ENCODE measurements at places on chromosomes 13 and 19.

- DNase-seq = no peak
Measured at GRCh38 chr19:3176715-3177501, 1.7 kb upstream of the S1PR4 start.

GRCh38 chr13:24692561-24692960 lies 12.4 kb downstream of the ATP12A start:
- no peak for DNase-seq

DNA sequence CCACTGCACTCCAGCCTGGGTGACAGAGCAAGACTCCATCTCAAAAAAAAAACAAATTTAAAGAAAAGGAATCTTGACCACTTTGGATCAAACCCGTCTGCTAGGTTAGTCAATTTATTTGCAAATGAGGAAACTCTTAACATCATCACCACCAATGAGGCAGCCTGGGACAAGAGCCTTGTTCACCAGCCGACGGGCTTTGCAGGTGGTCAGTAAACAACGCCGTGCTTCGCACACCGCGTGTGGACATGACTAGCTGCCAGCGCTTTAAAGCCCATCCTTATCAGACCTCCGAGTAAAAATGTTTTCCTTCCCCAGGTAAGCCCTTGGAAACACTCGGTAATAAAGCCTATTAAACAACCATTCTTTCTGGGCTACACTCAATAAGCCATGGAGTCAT lies 41.9 kb downstream of the INSR start:
- DNase-seq = no peak

DNA sequence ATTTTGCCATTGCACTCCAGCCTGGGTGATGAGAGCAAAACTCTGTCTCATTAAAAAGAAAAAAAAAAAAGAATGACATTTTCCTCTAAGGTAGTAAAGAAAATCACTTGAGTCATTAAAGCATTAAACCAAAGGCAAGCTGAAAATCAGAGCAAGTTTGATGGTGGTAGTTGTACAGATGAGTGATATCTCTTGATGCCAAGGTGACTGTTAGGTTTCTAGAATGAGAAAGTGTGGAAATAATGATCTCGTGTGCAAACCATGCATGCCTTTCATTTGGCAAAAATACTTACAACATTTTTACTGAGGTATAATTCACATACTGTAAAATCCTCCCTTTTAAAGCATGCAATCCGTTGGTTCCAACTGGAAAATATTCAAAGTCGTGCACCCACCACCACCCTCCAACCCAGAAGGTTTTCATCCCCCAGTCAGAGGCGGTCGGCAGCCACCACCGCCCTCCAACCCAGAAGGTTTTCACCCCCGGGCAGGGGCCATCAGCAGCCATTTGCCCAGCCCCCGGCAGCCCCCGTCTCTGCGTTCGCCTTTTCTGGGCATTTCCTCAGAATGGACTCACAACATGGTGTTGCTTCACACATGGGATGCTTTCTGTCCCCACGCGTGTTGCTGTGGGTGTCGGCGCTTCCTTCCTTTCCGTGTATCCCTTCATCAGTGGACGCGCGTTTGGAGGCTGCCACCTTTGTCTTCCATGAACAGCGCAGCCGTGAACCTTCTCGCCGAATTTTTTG lies 90.2 kb downstream of the ATP11A start:
- no peak for DNase-seq

GRCh38 chr13:114015111-114015968 lies 41.5 kb upstream of the C13orf46 start:
- no peak for DNase-seq

DNA sequence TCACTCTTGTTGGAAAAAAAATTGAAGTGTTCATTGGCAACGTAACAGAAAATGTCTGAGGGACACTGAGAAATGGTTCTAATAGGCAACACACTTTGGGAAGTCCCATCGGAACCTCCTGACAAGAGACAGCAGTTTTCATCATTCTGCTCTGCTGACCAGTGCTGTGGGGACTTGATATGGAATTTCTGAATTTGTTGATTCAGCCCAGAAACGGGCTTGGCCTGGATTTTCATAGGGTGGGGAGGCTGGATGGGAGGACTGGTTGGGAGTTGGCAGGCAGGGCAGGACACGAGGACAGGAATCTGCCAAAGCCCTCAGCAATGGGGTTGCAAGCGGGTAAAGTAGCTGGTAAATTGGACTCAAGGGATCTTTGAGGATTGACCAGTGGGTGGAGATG lies 96.5 kb downstream of the DCT start:
- DNase-seq = no peak

DNA sequence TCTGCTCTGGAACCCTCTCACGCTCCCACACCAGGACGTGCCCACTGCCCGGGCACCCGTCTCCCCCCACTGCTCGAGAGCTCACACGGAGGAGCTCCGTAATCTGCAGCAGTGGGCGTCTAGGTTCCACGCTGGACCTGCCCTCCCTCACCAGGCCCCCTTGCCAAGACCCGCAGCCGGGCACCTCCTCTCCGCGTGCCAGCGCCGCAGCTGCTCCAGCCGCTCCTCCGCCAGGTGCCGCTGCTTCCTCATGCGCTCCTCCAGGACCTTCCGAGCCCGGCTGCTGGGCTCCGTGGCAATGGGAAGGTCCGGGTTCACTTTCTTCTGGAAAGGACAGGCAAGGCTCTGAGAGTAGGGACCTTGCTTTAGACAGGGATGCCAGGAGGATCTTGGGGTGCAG lies 35.0 kb upstream of the MATK start:
- DNase-seq = no peak

DNA sequence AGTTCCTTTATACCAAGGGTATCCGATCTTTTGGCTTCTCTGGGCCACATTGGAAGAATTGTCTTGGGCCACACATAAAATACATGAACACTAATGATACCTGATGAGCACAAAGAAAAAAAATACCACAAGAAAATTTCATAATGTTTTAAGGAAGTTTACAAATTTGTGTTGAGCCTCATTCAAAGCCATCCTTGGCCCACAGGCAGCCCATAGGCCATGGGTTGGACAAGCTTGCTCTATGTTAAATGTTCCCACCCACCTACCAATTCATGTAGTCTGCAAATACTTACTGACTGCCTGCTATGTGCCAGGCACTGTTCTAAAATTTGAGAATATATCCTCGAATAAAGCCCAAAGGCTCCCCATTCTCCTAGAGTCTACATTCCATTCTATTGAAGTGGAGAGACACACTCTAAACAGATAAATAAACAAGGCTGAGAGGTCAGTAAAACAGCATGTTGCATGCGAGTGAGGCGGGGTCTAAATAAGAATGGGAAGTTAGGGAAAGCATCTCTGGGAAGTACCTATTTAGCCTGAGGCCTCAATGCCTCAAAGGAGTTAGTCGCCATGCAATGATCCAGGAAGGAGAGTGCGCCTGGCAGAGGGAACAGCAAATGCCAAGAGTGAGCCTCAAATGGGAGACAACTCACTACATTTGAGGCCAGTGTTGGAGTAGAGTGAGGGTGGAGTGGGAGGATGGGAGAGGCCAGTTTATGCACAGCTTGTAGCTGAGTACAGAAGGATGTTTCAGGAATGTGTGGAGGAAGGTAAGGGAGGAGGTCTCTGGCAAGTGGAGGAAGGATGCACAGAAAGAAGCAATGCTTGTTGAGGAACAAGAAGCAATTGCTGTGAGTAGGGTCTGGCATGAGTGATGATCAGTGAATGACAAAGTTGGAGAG lies 52.5 kb upstream of the CLDN10 start:
- no peak for DNase-seq

GRCh38 chr13:69418319-69418718 lies 689.3 kb upstream of the ATXN8OS start:
- no peak for DNase-seq

GRCh38 chr13:27437126-27437525 lies 12.7 kb downstream of the GTF3A start:
- DNase-seq = no peak

DNA sequence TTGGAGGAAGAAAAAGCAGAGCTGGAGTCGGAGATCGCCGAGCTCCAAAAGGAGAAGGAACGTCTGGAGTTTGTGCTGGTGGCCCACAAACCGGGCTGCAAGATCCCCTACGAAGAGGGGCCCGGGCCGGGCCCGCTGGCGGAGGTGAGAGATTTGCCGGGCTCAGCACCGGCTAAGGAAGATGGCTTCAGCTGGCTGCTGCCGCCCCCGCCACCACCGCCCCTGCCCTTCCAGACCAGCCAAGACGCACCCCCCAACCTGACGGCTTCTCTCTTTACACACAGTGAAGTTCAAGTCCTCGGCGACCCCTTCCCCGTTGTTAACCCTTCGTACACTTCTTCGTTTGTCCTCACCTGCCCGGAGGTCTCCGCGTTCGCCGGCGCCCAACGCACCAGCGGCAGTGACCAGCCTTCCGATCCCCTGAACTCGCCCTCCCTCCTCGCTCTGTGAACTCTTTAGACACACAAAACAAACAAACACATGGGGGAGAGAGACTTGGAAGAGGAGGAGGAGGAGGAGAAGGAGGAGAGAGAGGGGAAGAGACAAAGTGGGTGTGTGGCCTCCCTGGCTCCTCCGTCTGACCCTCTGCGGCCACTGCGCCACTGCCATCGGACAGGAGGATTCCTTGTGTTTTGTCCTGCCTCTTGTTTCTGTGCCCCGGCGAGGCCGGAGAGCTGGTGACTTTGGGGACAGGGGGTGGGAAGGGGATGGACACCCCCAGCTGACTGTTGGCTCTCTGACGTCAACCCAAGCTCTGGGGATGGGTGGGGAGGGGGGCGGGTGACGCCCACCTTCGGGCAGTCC lies 5.0 kb downstream of the FOSB start:
- DNase-seq = no peak

DNA sequence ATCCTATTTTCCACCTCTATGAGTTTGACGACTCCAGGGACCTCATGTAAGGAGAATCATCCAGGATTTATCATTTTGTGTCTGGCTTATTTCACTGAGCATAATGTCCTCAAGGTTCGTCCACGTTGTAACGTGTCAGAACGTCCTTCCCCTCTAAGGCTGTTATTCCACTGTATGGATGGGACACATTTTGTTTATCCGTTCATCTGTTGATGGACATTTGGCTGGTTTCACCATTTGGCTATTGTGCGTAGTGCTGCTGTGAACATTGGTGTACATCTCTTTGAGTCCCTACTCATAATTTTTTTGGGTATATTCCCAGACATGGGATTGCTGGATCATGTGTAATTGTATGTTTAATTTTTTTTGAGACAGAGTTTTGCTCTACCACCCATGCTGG lies 21.5 kb downstream of the CRTC1 start:
- DNase-seq = no peak

DNA sequence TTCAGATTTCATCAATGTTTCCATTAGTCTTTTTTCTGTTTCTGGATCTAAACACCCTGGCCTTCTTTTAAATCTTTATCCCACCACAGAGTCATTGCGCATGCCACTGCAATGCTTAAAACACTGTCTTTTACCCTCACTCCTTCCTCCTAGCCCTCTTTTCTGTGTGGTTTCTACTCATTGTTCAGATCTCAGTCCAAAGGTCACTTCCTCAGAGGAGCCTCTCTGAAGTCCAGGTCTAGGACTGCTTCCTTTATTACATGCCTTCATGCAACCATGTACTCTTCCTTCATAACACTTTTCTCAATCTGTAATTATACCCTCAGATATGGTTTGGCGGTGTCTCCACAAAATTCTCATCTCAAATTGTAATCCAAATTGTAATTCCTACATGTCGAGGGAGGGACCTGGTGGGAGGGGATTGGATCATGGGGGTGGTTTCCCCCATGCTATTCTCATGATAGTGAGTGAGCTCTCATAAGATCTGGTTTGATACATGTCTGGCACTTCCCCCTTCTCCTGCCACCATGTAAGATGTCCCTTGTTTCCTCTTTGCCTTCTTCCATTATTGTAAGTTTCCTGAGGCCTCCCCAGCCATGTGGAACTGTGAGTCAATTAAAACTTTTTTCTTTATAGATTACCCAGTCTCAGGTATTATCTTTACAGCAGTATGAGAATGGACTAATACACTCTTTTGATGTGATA lies 808.9 kb downstream of the DIAPH3 start:
- no peak for DNase-seq

GRCh38 chr19:6662702-6663101 lies 7.3 kb downstream of the TNFSF14 start:
- no peak for DNase-seq

DNA sequence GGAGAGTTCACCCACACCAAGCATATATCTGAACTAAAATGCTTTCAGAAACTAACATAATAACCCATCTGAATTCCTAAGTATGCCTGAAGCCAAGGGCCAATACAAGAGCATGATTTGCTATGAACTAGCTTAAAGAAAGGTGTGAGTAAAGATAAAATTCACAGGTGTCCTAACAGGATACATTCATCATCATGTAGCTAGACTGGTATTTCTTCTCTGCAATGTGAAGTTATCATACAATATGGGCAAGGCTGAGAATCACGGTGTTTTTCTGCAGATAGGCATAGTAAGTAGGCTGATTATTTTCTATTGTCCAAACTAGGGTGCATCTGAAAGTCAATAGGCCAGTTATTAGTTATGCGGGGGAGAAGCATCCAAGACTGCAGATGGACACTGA lies 63.1 kb downstream of the STK24 start:
- DNase-seq = no peak

GRCh38 chr13:51153527-51153926 lies 42.5 kb upstream of the C13orf42 start:
- no peak for DNase-seq

DNA sequence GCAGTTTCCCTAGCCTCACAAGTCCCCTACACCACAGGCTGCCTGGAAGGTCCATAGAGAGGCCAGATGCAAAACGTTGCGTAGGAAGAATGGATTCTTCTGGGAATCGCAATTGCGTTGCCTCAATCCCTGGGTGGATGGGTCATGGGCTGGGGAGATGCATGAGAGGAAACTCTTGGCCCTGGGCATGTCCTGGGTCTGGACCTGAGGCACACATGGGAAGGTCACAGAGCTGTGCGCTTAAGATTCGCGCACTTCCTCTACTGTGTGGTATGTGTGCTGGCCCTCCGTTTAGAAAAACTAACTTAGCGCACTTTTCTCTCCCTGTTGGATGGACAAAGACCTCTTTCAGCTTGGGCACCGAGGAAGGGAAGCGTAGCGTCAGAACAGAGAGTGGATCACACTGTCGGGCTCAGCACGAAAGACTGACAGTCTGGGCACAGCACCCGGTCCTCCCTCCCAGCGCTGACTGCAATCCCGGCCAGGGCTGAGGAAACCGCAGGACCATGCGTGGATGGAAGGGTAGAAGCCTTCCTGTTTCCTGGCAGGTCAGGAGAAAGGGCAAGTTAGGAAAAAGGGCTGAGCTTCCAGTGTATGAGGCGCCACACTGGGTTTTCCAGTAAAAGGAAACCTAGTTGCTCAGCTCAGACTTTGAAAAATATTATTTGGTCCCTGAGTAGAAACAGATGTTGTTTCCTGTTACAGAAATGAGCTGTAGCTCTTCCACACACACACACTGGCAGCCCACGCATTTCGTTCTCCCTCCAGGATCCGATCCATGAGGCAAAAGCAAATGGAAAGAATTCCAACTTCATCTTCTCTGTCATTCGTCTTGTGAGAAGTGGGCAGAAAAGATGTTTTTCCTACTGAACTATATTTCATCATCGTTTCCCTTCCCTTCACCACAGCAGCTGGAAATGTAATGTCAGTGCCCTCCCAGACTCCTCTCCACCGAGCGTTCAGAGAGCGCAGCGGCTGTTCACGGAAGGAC lies 86.0 kb downstream of the ING1 start:
- DNase-seq = no peak

Measured in caudate nucleus (tissue), 63 donors.